Fibroblast of lung (primary cell): ENCODE measurements at places on chromosomes 3 and 15. TPM values are rescaled to one million over a fixed set of nuclear protein-coding genes. Genes with fewer than 3 reads are reported as not detected.
A peak's percentile ranks its signal among the peaks of the same experiment; 100 is the strongest.

DNA sequence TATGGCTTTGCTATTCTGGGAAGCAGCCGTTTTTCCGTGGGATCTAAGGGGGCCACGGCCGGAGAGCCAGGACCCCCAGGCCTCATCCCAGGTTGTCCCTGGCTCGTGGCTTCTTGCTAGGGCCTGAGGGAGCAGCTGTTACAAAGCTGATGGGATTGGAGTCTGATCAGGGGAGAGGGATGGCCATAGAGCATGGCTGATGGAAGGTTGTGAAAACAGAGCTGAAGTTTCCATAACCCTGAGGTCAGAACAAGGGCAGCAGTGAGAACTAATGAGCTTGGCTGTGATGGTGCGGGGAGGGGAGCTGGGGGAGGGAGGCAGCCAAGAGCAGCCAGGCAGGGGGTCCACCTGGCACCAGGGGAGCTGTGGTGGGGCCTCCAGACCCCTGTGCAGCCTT, 63.0 kb downstream of the LINGO1 start:
- no peak for DNase-seq

The ANKUB1 gene
- total RNA-seq, result not detected in 2 replicates

- DNase-seq, result no peak
Measured at GRCh38 chr15:40900256-40901052, 6.2 kb downstream of the VPS18 start.

The ACKR4 gene
- total RNA-seq, result 1.8 and 14.9 TPM in 2 replicates

DNA sequence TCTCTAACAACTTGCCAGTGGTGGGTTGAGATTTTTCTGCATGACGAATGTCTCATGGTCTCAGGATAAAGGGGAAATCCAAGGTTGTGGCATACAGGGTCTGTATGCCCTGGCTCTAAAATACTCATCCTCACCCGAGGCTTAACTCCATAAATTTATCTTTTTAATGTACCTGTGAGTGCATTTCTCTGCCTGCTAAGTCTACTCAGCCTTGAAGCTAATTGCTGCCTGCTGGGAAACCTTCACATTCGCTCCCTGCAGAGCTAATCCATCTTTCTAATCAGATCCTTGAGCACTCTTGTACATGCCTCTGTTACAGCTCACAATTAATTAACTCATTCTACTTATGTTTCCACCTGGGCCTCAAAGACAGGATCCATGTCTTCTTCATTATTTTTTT, 93.8 kb downstream of the CMSS1 start:
- DNase-seq, result peak; percentile 59

GRCh38 chr15:26065723-26066122, 202.6 kb upstream of the ATP10A start:
- no peak for DNase-seq

GRCh38 chr3:126468028-126468891, 7.4 kb downstream of the ZXDC start:
- DNase-seq, result no peak

- no peak for DNase-seq
Measured at GRCh38 chr3:123088387-123088786, 21.6 kb downstream of the PDIA5 start.

The CYP1A2 gene
- total RNA-seq, result not detected in 2 replicates

GRCh38 chr3:52819936-52820335, 10.5 kb downstream of the ITIH4 start:
- DNase-seq, result no peak

GRCh38 chr15:59410391-59410896, 27.5 kb upstream of the FAM81A start:
- peak; percentile 22 for DNase-seq

The TICRR gene
- total RNA-seq, result 0.26 and 1.2 TPM in 2 replicates
